ENCODE measurements at places on chromosomes 3 and 15. TPM values are rescaled to one million over a fixed set of nuclear protein-coding genes. Genes with fewer than 3 reads are reported as not detected.

Gene NRROS
- 6.6 TPM for total RNA-seq

Gene EAF2
- total RNA-seq: 2.0 TPM

Gene RNU6-1
- not detected for total RNA-seq

Gene SLC2A2
- total RNA-seq: not detected

Gene CD200R1
- 4.9 TPM for total RNA-seq

Gene HTR3C
- total RNA-seq: not detected

Gene CYP1A2
- total RNA-seq: not detected

Gene SERINC4
- total RNA-seq: not detected

DNA sequence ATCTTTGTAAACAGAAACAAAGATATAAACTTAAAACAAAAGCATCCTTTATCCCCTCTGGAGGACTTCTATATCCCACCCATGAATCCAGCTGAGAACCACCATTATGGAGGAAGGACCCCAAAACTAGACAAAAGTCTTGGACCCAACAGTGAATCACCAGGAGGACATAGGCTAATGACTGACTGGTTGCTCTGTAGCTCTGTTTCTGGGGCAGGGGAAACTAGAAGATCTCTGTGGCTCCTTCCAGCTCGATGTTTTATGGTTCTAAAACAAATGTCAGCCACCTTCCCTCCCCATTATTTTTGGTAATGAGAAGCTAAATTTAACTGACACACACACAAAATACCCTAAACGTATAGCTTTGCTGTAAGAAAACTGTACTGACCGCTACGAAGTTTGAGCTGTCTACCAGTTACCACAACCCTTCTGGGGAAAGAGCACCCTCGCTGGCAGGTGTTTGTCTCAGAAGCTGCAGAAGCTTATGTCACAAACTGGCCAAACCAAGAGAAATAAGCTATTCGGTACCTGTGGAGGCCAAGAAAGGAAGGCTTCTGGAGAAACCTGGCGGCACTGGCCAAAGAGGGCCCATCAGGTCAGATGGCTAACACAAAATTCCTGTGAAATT, 36.4 kb downstream of the MB21D2 start:
- H3K27ac ChIP-seq: no peak overlapping the region
- no peak for ATAC-seq
- H3K36me3 ChIP-seq: no peaks in the 10 kb centered on the region
- H3K4me3 ChIP-seq: no peak overlapping the region
- peaks cover 5% of the 10 kb centered on the region for H3K4me1 ChIP-seq
- no peaks in the 10 kb centered on the region for H3K27me3 ChIP-seq

GRCh38 chr15:100869151-100869999, 10.3 kb upstream of the ALDH1A3 start:
- no peak overlapping the region for H3K4me3 ChIP-seq
- no peak overlapping the region for H3K27ac ChIP-seq
- H3K4me1 ChIP-seq: no peaks in the 10 kb centered on the region
- no peaks in the 10 kb centered on the region for H3K36me3 ChIP-seq
- H3K27me3 ChIP-seq: no peaks in the 10 kb centered on the region

- H3K4me1 ChIP-seq: no peaks in the 10 kb centered on the region
- ATAC-seq: no peak
- no peak within 1 kb of the TSS for H3K27ac ChIP-seq
Observed at GRCh38 chr3:184275961-184276910, at the start of gene ECE2. Gene ECE2 (plus strand): TSS chr3:184276022. CDS start chr3:184276154, 132 bp downstream.

- H3K4me3 ChIP-seq: no peak overlapping the region
- peaks cover 9% of the 10 kb centered on the region for H3K4me1 ChIP-seq
- no peak overlapping the region for H3K27ac ChIP-seq
- no peak for ATAC-seq
- H3K36me3 ChIP-seq: no peaks in the 10 kb centered on the region
- no peaks in the 10 kb centered on the region for H3K27me3 ChIP-seq
Observed at GRCh38 chr15:45527086-45527485, 4.5 kb upstream of the SLC30A4 start.

DNA sequence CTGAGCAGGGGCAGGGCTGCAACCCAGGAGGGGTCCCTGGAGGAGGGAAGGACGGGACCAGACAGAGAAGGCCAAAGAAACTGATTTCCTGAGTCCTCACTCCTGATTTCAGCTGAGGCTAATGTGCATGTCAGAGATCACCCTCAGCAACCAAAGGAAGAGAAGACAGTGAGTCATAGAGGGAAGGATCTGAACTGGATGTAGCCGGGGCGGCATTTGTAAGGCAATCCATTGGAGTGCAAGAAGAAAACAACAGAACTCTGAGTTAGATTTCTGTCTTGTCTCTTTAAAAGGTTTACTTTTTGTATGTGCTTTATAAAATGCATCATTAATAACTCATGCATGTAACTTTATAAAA, 105.3 kb upstream of the AGBL1 start:
- H3K36me3 ChIP-seq: no peaks in the 10 kb centered on the region
- no peaks in the 10 kb centered on the region for H3K4me1 ChIP-seq
- H3K27me3 ChIP-seq: peaks cover 17% of the 10 kb centered on the region
- H3K4me3 ChIP-seq: no peak overlapping the region

GRCh38 chr3:181698263-181698954, 13.3 kb upstream of the SOX2 start:
- peaks cover 13% of the 10 kb centered on the region for H3K4me1 ChIP-seq
- H3K27me3 ChIP-seq: peaks cover 92% of the 10 kb centered on the region
- H3K36me3 ChIP-seq: no peaks in the 10 kb centered on the region

DNA sequence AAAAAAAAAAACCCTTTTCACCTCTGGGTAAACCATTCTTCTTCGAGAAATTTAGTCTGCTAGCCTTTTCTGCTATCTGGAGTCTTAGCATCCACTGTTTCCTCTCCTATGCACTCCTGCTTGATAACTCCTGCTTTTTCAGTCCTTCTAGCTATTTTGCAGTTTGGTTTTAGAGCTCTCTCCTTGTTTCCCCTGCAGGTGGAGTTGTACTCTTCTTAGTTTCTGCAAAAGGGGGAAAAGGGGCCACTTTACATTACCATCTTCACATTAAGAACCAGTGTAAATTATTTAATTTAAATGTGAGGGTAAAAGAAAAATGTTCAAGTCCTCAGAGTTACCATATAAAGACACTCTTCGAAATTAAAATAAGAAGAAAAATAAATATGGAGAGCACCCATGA, 23.6 kb upstream of the MYLK start:
- no peak overlapping the region for H3K27ac ChIP-seq
- H3K36me3 ChIP-seq: no peaks in the 10 kb centered on the region
- no peaks in the 10 kb centered on the region for H3K27me3 ChIP-seq
- no peak for ATAC-seq

- H3K36me3 ChIP-seq: no peaks in the 10 kb centered on the region
- H3K4me1 ChIP-seq: no peaks in the 10 kb centered on the region
- H3K27me3 ChIP-seq: no peaks in the 10 kb centered on the region
- no peak overlapping the region for H3K4me3 ChIP-seq
Observed at GRCh38 chr3:74041068-74041675, 416.4 kb upstream of the PDZRN3 start.

- ATAC-seq: no peak
- no peaks in the 10 kb centered on the region for H3K27me3 ChIP-seq
- no peaks in the 10 kb centered on the region for H3K4me1 ChIP-seq
- no peak overlapping the region for H3K27ac ChIP-seq
Observed at GRCh38 chr3:151866711-151867410, 6.6 kb upstream of the SUCNR1 start.

DNA sequence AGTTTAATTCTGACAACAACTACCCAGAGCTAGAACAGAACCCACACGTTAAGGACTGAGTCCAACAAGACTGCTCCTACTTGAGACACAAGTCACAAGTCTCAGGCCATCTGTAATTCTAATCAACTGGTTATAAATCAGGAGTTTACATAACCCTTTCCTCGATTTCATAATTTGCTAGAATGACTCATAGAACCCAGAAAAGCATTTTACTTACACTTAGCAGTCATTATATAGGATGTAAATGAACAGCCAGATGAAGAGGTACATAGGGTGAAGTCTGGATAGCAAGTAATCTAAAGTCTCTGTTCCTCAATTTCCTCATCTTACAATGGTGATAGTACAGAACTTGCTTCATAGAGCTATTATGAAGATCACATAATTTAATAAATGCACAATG, 1018.2 kb downstream of the DIPK2A start:
- no peaks in the 10 kb centered on the region for H3K36me3 ChIP-seq
- no peak overlapping the region for H3K27ac ChIP-seq
- no peak for ATAC-seq
- H3K4me1 ChIP-seq: no peaks in the 10 kb centered on the region
- no peak overlapping the region for H3K4me3 ChIP-seq
- no peaks in the 10 kb centered on the region for H3K27me3 ChIP-seq

DNA sequence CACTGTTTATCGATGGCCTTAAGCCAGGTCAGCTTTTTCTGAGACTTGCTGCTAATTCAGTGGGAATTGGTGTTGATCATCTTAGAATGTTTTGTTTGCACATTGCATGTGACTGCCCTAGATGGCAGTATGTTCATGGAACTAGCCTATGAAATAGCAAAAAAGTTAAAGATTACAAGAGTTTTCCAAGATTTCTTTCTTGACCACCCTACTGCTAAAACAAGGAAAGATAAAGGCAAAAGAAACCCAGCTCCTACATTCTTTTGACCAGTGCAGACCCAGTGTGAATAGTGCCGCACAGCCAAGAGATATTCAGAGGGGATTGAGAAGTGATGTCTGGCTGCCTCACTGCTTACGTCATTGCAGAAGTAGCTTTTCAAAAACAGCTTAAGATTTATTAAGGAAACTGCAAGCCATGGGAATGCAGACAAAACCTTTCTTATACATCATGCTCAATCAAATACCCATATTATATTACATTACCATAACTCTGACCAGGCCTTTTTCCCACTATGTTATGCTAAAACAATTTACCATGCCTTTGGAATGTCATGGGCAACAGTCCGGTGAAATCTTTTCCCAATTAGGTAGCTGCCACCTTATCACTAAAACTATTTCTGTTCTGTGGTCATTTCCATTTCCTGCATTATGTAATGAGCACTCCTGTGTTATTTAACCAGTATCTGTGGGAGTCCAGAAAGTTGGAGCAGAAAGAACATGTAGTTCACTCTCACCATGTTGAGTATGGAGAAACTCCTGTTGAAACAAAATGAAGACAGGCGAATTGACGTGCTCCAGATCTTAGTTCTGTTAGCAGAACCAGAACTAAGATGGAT, 6.0 kb downstream of the PHLDB2 start:
- peak; percentile 56 for ATAC-seq
- H3K4me3 ChIP-seq: no peak overlapping the region
- H3K4me1 ChIP-seq: peaks cover 15% of the 10 kb centered on the region
- no peaks in the 10 kb centered on the region for H3K36me3 ChIP-seq

- H3K27me3 ChIP-seq: no peaks in the 10 kb centered on the region
- ATAC-seq: no peak
- no peaks in the 10 kb centered on the region for H3K36me3 ChIP-seq
- no peak overlapping the region for H3K27ac ChIP-seq
- peaks cover 3% of the 10 kb centered on the region for H3K4me1 ChIP-seq
Observed at GRCh38 chr3:190017521-190018288, 103.0 kb downstream of the P3H2 start.

DNA sequence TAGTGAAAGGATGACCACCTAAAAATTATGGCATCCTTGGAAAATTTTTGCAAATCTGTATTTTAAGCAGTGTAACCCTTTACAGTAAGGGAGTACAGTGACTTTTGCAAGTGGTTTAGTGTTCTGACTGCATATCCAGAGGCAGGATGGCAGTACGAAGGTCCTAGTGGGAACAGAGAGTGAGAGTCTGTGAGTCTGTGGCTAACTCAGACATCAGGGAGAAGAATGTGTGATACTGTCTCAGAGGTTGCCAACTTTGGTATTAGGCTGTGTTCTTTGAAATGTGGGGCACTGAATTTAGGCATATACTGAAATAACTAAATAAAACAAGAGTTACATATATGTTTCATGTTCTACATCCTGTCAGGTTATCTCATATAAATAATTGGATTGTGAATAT, 25.7 kb downstream of the PRKCI start:
- H3K27ac ChIP-seq: no peak overlapping the region
- ATAC-seq: no peak
- H3K4me1 ChIP-seq: no peaks in the 10 kb centered on the region
- H3K4me3 ChIP-seq: no peak overlapping the region

DNA sequence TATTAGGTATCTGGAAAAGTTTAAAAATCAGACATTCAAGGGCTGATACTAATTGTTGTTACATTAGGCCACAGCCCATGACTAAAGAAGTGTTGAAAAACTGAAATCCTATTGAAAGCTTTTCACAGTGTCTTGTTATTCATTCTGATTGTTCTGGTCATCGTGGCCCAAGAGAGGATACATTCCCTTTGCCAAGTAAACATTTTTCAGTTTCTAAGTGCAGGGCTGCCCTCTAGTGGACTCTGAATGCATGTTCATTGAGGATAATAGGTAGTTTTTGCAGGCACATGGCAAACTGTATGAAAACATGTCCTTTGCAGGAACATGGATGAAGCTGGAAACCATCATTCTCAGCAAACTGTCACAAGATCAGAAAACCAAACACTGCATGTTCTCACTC, 181.1 kb downstream of the MYRIP start:
- ATAC-seq: no peak
- no peaks in the 10 kb centered on the region for H3K4me1 ChIP-seq
- H3K27ac ChIP-seq: no peak overlapping the region
- no peak overlapping the region for H3K4me3 ChIP-seq
- H3K27me3 ChIP-seq: peaks cover 3% of the 10 kb centered on the region

DNA sequence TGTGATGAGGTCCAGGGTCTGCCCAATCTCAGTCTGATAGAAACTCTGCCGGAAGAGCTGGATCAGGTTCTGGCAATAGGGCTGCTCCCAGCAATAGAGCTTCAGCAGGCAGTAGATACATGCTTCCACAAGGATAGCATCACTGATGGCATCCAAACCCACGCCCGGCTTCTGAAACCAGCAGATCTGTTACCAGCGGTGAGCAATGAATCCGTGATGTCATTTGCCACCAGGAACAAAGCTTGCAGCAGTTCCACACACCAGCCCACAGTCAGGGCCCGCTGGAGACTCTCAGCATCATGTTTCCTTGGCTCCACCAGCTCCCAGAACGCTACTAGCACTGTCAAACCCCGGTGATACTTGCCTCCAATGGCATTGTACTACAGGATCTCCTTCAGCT, 19.3 kb upstream of the TTBK2 start:
- H3K4me1 ChIP-seq: no peaks in the 10 kb centered on the region
- H3K4me3 ChIP-seq: no peak overlapping the region
- ATAC-seq: no peak
- H3K27me3 ChIP-seq: no peaks in the 10 kb centered on the region

- no peak overlapping the region for H3K4me3 ChIP-seq
- H3K27me3 ChIP-seq: no peaks in the 10 kb centered on the region
- ATAC-seq: no peak
Observed at GRCh38 chr3:107589454-107589853, 66.7 kb downstream of the BBX start.

GRCh38 chr3:79109754-79110153, 658.0 kb downstream of the ROBO1 start:
- no peak for ATAC-seq
- H3K36me3 ChIP-seq: no peaks in the 10 kb centered on the region
- H3K27ac ChIP-seq: no peak overlapping the region
- H3K4me3 ChIP-seq: no peak overlapping the region
- H3K4me1 ChIP-seq: no peaks in the 10 kb centered on the region

- H3K36me3 ChIP-seq: no peaks in the 10 kb centered on the region
- no peaks in the 10 kb centered on the region for H3K4me1 ChIP-seq
- H3K4me3 ChIP-seq: no peak overlapping the region
- ATAC-seq: no peak
Observed at GRCh38 chr15:73403171-73403570, 34.4 kb upstream of the HCN4 start.
